ENCODE measurements at places on chromosomes 6 and 20.

GRCh38 chr6:41406728-41407489, 71.5 kb downstream of the NCR2 start:
- no peak for DNase-seq

DNA sequence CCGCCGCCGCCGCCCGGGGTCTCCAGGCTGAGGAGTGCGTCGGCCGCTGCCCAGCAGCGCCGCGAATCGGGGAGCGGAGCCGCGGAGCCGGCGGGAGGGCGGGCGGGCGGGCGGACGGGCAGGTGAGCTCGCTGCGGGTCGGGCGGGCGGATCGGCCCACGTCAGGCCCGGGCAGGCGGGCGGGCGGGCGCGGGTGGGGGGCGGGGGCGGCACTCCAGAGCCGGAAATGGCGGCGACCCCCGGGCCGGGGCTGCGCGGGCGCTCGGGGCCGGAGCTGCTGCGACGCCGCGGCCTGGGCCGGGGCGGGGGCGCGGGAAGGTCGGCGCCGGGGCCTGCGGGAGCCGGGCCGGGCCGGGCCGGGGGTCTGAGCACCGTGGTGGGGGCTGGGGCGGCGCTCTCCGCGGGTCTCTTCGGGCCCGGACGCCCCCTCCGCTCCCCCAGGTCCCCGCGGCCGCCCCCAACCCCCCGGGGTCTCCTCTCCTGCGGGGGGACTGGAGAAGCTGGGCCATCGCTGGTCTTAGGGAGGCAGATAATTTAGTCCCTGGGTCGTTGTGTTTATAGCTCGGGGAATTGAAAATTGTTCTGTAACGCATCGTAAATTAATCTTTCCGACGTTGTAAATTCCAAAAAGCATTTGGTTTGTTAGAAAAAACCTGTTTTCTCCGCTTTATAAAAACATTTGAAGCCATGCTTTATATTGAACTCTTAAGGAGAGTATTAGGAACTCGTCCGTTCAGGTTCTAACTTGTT, 451 bp downstream of the DNAJC5 start:
- no peak for DNase-seq

DNA sequence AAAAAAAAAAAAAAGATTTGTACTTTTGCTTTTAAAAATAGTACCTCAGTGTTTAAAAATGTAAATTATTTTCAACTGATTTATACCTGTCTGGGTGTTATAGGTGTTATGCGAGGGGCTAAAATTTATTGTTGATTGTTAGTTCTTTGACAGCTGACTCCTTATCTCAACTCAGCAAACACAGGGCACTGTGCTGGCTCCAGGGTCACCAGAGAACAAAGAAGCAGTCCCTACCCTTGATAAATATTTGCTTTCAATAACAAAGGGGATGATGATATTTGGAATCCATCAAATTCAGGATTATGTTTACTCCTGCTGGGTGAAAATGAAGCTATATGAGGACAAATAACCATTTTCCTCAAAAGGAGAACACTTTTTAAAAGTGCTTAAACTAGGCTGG, 34.2 kb upstream of the KAT14 start:
- DNase-seq, result no peak

GRCh38 chr20:41437836-41438235, 71.2 kb upstream of the EMILIN3 start:
- DNase-seq, result no peak

DNA sequence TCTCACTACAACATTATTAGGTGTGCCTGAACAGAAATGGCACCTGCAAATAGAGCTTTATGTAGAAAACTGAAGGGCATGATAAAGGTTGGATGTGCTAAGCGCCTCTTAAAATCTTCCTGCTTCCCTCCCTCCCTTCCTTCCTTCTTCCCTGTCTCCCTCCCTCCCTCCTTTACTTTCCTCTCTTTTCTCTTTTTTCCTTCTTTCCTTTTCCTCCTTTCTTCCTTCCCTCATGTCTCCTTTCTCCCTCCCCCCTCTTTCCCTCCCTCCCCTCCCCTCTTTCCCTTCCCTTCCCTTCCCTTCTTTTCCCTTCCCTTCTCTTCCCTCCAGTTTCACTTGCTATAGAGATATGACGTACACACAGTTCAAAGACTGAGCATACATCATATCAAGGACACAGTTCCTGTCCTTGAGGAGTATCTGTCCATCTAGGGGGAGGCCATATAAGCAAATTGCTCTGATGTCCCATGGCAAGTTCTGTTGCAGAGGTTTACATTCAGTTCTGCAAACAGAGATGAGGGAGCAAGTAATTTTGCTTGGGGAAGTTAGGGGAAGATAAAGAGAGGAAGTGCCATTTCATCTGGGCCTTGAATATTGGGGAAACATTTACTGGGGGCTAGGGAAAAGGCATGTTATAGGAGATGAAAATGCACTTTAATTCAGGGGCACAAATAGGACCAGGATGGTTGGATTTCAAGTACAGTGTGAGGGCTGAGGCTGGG, 79.0 kb upstream of the EEF1E1 start:
- no peak for DNase-seq

- no peak for DNase-seq
Observed at GRCh38 chr6:93327857-93328256, 91.5 kb downstream of the EPHA7 start.

DNA sequence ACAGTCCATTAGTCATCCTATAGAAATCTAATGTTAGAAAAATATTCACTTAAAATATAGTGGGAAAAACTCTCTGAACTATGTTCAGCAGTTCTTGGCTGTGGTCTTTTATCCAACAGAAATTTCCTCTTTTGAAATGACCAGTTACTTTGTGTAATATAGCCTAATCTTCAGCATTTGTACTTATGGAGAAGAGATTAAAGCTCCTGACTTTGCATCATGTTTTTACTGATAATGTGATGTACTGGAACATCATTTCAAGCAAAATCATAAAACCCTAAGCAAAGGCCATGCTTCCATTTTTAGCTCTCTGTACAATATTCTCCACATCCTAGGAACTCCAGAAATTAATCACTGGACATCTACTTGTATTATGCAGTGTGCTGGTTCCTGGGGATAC, 430.8 kb upstream of the RUNX2 start:
- no peak for DNase-seq

GRCh38 chr6:39892490-39893129, 41.7 kb downstream of the MOCS1 start:
- DNase-seq, result peak; percentile 27

GRCh38 chr20:52056203-52057062, 135.1 kb downstream of the ZFP64 start:
- DNase-seq, result no peak

DNA sequence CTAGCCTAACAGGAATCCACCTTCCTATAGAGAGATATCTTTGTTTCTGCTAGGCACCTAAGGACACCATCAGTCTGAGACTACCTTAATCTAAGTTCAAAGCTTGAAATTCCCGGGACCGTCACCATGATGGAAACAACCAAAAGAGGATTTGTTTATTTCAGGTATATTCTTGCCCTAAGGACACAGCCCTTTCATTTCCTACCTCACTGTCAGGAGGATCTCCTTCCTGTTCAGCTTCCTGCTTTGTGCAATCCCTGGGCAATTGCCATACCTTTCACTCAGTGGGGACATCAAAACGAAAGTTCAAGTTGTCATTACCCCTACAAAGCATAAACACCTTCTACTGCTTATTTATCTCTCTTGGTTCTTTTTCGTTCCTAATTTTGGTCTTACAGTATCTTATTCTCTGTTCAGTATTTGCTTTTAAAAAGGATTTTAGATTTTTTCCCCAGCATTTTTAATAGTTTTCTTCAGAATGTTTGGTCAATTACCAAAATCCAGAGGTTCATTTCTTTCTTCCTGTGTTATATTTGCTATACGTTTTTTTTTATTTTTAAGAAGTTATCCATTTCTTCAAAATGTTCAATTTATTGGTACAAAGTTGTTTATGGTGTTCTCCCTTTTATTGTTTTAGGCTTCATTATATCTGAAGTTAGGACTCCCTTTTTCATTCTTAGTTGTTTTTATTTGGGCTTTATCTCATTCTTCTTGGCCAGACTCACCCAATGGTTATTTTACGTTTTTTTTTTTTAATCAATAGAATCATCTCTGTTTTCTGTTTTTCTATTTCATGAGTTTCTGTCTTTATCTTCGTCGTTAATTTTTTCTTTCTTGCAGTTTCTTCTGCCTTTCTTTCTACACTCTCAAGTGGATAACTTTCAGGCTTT, 13.0 kb upstream of the TBPL1 start:
- no peak for DNase-seq

DNA sequence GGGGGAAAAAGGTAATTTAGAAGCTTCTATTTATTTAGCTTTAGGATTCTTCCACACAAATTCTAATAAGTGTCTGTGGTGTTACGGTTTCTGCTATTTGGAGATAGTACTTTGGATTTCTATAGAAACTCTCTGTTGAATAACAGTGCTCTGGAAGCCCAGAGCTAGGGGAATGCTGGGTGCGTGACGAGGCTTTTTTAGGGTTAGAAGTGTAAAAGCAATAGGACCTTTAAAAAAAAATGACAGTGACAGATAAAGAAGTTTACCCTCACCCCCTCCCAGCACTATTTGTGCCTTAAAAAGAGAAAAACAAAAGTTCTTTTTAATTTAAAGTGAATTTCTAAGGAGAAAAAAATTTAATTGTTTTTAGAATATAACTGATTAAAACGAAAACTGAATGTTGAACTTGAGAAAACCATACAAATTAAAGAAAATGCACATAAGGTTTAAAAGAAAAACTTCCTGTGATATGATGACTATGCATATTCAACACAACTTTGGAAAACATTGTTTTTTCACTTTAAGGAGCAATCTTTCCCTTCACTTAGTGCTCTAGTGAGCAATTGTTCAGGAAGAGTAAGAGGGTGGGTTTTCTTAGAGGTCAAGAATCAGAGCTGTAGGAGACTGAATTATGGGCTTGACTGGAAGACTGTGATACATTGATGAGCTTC, 89.6 kb upstream of the RIPOR2 start:
- DNase-seq, result no peak

DNA sequence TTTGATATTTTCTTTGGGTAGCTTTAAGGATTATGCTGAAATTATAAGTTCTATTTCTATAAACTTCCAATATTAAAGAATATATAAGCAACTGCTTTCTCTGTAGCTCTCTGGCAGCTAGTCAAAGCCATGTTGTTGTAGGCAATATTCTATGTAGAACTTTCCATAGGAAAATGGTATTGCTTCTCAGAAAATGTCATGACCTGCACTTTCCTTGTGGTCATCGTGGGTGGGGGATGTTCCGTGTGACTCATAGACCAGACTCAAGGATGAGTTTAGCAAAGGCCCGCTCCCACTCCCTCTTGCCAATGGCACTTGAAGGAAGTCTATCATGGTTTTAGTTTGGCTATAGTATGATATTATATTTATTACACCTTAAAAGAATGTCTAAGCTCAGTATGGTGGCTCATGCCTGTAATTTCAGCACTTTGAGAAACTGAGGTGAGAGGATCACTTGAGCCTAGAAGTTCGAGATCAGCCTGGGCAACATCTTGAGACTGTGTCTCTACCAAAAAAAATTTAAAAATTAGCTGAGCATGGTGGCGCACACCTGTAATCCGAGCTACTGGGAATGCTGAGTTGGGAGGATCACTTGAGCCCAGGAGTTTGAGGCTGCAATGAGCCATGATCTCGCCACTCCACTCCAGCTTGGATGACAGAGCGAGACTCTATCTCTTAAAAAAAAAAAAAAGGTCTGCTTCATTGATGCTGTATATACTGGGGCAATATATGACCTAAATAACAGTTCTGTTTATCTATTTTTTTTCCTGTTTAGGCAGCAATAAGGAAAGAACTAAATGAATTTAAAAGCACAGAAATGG, 36.6 kb upstream of the LTV1 start:
- peak; percentile 93 for DNase-seq

DNA sequence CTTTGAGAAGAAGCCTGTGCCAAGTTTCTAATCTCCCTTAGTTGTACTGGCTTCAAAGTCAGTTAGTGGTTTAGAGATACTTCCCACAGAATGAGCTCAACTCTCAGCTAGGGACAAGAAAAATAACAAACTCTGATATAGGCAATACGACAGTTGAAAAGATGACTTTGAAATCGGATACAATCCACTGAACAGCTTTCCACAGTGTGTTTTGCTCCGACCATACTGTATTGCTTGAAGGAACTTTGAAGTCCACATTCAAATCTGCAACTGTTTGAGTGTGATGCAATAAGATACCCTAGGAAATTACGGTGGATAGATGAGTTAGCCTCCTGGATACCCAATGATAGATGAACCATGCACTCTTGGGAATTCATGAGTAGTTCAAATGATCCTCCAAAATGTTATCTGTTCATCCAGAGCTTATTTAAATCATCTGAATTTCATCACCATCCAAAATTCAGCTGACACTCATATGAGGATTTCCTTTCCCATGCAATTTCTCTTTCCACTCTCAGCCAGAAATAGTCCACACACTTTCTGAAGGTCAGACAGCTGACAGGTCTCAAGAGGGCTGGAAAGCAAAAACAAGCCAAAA, 443.8 kb downstream of the HAO1 start:
- DNase-seq, result no peak

- no peak for DNase-seq
Observed at GRCh38 chr6:159989492-159990480, 20.9 kb downstream of the IGF2R start.

GRCh38 chr6:34852406-34853085, 35.3 kb downstream of the TAF11 start:
- no peak for DNase-seq

DNA sequence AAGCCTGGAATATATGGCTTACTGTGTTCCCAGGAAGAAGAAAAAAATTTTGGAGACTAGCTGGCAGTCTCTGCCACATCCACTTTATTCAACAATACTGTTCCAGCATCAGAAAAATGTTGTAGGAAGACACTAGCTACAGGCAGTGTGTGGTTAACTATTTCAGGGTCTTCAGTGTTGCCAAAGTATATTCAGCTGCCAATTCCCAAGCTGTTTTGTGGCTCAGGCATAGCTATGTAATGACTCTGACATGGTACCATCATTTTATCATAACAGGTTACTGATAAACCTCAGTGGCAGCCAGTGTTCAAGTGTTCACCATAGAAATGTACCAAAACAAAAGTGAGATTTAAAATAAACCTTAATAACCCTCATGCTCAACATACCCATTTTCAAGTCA, 503.1 kb downstream of the ADGRB3 start:
- no peak for DNase-seq

DNA sequence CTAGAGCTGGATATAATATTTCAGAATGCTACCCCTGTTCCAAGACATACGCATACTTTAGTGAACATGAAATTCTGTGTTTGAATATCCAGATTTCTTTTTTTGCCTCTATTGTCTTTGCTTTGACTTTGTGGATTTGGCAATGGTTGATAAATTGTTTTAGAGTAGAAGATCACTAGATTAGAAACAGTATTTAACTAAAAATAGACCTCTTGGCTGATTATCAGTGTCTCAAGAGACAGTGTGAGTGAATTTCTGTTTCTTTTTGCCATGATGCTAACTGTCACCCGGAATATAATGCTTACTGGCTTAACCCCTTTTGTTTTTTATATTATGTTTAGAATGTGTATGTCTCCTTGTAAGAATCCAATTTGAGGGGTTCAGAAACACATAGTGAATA, 102.5 kb downstream of the PLCB1 start:
- no peak for DNase-seq

DNA sequence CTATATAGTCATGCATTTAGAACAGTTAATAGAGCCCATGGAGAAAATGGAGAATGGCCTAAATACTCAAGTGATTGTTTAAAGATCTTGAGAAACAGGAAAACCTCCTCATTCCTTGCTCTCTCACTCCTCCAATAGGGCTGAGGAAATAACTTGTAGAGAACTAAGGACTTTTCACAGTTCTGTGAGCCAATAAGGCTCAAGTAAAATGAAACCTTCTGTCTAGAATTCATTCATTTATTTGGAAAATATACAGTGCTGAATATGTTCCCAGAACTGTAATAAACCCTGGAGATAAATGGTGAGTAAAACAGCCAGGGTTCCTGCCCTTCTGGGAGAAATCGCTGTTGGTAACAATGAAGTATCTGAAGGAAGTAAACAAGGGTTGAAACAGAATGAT, 35.3 kb downstream of the ELOVL2 start:
- no peak for DNase-seq

All from activated CD4-positive, alpha-beta T cell treated with anti-CD3 and anti-CD28 coated beads, Interleukin-2, amount 50 U/mL, for 48 hours (primary cell).